ENCODE measurements at places on chromosomes 5 and 9. TPM values are rescaled to one million over a fixed set of nuclear protein-coding genes. Genes with fewer than 3 reads are reported as not detected.

DNA sequence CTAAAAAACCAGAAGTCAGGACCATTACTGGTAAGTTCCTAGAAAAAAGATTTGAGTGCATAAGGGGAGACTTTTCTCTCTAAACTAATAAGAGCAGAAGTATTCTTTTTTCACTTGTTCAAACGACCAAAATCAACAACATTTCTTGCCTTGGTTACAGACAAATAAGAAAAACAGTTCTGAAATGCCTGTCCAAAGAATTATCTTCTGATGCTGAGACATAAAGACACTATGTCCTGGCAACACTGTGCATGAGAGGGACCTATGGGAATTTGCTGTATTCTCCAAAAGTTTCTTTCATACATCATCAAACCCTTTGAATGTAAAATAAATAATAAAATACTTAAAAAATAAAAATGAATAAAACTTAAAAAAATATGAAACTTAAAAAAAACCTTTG, 50.4 kb downstream of the ZNF474 start:
- no peak for DNase-seq

The AMBP gene
- not detected for total RNA-seq

The CDC14B gene
- total RNA-seq, result 13.2 TPM

DNA sequence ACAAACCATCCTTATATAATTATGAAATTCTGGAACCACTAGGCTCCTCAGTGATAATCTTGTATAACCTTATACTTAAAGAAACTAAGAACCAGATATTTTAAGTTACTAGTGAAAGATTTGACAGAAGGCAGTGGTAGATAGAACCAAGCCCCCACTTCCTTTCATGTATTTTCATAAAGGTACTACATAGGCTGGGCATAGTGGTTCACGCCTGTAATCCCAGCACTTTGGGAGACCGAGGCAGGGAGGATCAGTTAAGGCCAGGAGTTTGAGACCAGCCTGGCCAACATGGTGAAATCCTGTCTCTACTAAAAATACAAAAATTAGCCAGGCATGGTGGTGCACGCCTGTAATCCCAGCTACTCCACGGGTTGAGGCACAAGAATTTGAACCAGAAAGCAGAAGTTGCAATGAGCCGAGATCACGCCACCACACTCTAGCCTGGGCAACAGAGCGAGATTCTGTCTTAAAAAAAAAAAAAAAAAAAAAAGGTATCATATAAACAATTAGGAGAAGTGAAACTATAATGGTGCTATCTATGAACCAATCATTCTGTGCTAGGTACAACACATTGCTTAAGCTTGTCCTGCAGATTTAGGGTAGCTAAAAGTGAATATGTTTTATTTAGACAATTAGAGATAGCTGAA, 27.9 kb upstream of the DTWD2 start:
- DNase-seq, result no peak

DNA sequence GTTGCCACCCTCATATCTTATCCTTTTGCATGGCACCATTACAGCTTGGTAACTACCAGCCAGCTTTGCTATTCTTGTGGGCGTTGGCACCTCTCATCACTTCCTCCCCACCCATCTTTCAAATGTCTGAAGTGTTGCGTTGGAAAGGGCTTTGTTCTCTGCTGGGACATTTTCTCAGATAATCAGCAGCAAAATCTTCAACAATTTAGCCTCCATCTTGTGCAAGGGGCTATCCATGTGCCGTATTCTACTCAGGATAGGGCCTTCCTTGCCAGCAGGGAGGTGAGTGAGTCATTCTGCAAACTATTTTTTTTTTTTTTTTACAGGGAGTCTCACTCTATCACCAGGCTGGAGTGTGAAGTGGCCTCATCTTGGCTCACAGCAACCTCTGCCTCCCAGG, 62.1 kb upstream of the NUDT12 start:
- peak; percentile 18 for DNase-seq

- no peak for DNase-seq
These were observed 41.9 kb downstream of the LIX1 start for GRCh38 chr5:97100476-97100875.

- DNase-seq, result no peak
These were observed 35.3 kb upstream of the TMED7 start for GRCh38 chr5:115661101-115661500.

The FOXD4L4 gene
- total RNA-seq, result not detected

- DNase-seq, result no peak
These were observed 176.6 kb upstream of the C9orf72 start for GRCh38 chr9:27749838-27750237.

- DNase-seq, result no peak
These were observed 1185.1 kb upstream of the C9orf72 start for GRCh38 chr9:28758341-28758740.

DNA sequence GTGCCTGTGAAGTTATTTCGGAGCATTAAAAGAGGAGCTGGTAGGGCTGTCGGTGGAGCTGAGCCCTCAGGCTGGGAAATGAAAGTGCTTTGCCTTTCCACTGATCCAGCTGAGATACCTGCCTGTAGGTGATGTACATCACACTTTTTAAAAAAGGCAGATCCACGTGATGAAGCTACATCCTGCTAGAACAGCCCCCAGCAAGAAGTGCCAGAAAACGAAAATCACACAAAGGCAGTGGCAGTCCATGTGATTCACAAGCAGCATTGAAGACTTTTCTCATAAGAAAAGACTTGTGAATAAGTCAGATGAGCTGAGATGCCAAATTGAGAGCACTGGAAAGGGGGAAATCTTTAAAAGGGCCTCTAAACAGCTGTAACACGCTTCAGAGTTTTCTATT, 765.1 kb downstream of the PTPRD start:
- DNase-seq, result no peak

GRCh38 chr9:2933165-2934095, 89.5 kb upstream of the PUM3 start:
- DNase-seq, result no peak

GRCh38 chr9:108043585-108043984, 554.0 kb upstream of the KLF4 start:
- peak; percentile 30 for DNase-seq

DNA sequence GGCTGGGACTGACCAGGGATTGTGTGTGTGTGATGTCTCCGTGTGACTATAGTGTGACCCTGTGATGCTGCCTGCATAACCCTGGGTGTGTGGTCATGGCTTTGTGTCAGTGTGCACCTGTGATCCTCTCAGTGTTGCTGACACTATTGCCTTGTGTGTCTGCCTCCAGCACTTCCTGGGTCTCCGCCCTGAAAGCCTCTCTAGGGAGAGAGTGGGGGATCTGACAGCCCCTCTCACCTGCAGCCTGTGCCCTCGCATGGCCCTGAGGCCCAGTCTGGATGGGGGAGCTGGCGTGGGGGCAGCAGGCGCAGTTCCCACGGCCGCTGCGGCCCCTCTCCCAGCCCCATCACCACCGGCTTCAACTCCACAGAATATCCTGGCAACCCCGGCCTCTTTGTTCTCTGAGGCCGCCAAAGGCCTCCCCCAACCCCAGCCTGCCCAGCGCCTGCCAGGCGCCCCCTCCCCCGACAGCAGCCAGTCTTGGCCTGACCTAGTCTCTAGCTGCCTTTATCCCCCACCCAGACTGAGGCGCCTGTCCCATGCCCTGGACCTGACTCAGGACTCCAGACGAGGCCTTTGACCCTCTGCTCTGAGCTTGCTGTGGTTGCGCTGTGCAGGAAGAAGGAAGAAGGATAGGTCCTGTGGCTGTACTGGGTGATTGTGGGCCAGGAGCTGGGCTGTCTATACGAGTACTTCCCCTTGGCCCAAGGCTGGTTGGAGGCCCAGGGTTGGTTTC, 38.7 kb downstream of the CXXC5 start:
- DNase-seq, result no peak

DNA sequence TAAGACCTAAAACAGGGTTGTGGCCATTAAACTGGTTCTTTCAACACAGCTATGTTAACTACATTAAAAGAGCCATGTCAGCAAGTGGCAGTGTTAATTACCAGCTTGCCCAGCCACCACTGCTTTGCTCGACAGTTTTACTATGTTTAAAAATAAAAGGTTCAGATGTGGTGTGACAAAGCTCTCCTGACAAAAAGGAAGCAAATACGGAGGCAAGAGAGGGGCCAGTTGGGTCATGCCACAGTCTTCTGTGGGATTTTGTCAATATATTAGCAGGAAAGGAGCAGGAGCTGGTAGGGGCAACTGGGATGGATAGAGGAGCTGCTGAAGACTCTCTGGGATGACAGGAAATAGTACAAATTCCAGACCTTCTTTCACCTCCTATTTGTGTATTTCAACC, 113.5 kb upstream of the PCA3 start:
- no peak for DNase-seq

GRCh38 chr9:123757547-123757946, 172.4 kb downstream of the DENND1A start:
- no peak for DNase-seq

DNA sequence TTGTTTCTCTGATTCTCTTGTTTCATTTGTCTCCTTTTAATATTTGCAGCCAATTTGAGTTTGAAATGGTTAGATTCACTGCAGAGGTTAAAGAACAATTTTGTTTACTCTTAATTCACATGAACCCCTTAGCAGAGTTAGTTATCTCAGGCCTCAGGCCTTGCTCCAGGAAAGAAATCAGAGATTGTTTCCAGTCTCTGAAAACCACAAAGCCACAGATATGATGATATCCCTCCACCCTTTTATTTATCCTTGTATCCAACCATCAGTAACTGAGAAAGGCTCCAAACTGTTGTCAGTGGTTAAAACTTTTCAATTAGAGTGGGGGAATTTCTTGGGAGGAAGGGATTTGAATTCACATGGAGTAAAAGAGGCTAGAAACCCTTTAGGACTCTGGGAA, 406.0 kb upstream of the DMAC1 start:
- no peak for DNase-seq

The WHRN gene
- total RNA-seq, result 2.8 TPM

DNA sequence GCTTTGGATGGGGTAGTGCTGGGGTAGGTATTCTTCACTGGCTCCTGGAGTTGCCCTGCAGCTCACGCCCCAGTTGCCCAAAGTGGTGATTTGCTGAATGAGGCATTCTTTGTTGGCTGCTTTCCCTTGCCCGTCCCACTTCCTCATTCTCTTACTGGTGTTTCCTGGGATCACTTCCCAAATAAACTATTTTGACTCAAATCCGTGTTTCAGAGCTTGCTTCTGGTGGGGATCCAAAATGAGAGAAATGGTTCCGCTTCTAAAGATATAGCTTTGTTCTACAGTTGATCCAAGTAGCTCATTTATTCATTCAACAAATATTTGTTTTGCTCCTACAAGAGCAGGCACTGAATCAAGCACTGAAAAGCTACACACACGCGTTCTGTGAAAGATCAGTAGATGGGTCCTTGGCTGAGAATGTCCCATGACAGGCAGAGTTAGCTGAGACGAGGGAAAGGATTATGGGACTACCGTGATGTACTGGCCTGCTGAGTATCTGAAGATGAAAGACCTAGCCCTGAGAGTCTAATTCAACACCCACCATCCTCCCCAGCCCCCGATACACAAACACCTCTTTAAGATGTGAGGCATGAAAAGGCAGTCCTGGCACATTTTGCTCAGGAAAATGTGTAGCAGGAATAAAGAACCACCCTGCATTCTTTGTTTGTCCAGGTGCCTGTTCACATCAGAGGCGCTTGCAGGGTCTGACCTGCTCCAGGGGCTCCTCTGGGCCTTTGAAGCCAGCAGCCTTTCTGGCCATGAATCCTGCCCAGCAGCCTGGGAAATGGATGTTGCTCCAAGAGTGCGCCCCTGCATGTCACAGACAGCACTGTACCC, 143.1 kb upstream of the RANBP3L start:
- DNase-seq, result peak; percentile 72

The CHSY3 gene
- total RNA-seq, result 0.78 TPM

GRCh38 chr5:136057401-136058038, 28.7 kb downstream of the TGFBI start:
- no peak for DNase-seq

GRCh38 chr5:130227699-130228098, 323.4 kb downstream of the CHSY3 start:
- no peak for DNase-seq

GRCh38 chr5:93359296-93359959, 221.6 kb downstream of the NR2F1-AS1 start:
- DNase-seq, result peak; percentile 56

DNA sequence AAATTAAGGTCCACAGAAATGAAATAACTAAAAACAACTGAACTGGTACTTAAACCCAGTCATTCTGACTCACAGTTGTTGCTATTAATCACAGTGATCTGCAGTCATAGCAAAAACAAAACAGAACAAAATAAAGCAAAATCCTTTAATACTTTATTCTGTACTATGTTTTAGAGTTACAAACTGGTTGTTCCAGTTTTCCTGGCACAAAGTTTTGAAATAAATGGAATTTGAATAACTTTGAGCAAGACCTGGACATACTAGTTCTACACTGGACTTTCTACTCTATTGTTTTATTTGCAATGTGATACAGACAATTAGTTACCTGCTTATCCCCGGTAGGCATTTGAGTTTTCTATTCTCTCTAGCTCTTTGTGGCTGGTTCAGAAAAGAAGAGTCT, 147.9 kb downstream of the DMRT2 start:
- DNase-seq, result peak; percentile 46

GRCh38 chr5:16931334-16932110, 4.6 kb downstream of the MYO10 start:
- DNase-seq, result no peak

DNA sequence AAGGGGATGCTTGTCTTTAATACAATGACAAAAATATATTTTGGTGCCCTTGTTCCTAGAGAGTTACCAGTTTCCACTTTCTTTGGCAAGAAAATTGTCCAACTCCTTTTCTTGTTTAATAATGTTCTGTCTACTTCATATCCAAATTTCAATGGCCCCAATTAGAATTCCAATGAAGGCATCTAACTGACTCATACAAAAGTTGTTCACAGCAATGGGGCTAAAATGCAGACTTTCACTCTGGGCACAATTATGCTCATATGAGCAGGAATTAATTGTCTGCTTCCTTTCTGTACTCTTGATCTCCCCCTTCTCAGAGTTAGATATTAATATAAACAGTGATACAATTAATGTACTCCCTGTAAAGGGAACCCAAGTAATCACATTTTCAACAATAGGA, 42.1 kb upstream of the ZNF622 start:
- no peak for DNase-seq

The ST6GALNAC6 gene
- total RNA-seq, result 27.1 TPM

GRCh38 chr5:83844449-83845068, 123.9 kb upstream of the HAPLN1 start:
- DNase-seq, result peak; percentile 7

The COX7C gene
- total RNA-seq, result 456 TPM

DNA sequence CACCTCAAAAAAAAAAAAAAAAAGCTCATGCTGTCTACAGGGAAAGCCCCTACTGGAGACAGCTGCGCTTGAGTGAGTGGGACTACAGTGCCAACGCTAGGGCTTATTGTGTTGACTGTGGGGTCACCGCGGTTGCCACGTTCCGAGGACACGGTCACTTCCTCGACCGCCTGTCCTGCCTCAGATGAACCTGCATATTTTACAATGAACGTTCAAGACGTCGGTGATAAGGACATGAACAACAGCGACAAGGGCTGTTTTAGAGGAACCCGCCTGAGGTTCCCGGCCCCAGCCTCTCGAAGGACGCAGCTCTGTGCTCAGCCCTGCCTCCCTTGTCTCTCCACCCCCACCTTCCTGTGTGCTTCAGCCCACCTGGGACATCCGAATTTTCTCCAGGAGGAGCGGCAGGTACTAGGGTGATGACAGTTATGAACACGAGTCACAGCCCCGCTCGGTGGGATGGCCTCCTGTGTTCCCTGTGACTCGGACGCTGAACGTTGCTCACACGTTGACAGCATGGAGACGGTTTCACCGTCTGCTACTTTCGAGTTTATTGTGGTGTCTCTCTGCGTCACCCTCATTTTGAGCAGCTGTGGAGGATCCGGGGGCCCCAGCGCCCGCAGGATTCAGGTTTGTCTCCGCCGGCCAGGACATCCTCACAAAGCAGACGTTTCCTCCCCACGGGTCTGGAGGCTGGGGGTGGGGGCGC, 11.3 kb upstream of the DIPK1B start:
- DNase-seq, result no peak

GRCh38 chr9:15277400-15278090, 29.5 kb downstream of the TTC39B start:
- DNase-seq, result no peak

Measured in foreskin keratinocyte (primary cell).